Stimulated activated CD4-positive, alpha-beta T cell treated with anti-CD3 and anti-CD28 coated beads, Interleukin-2, amount 100 ng/mL, for 24 hours (primary cell): ENCODE measurements at places on chromosomes 12 and 14.

- no peak for DNase-seq
Measured at GRCh38 chr12:42255866-42256261, 17.8 kb upstream of the YAF2 start.

GRCh38 chr14:104316121-104316722, 177.8 kb downstream of the KIF26A start:
- no peak for DNase-seq

- no peak for DNase-seq
Measured at GRCh38 chr12:28088566-28089272, 101.5 kb upstream of the CCDC91 start.

GRCh38 chr12:6085841-6086240, 38.6 kb downstream of the VWF start:
- no peak for DNase-seq

GRCh38 chr12:57896115-57896433, 45.3 kb upstream of the ATP23 start:
- no peak for DNase-seq

DNA sequence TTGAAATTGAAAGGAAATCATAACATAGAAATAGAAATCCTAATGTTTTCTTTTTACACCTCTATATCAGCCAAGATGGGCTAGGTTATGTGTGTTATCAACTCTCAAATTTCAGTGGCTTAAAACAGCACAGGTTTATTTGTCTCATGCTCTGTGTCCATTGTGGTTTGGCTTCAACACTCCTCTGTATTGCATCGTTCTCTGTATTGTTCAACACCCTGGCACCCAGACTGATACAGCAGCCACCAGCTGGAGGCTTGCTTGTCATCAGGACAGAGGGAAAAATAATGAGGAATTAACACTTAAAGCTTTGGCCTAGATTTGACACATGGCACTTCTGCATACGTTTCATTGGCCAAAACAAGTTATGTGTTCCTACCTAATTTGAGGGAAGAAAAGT, 234.2 kb upstream of the ARHGAP5 start:
- DNase-seq: no peak

DNA sequence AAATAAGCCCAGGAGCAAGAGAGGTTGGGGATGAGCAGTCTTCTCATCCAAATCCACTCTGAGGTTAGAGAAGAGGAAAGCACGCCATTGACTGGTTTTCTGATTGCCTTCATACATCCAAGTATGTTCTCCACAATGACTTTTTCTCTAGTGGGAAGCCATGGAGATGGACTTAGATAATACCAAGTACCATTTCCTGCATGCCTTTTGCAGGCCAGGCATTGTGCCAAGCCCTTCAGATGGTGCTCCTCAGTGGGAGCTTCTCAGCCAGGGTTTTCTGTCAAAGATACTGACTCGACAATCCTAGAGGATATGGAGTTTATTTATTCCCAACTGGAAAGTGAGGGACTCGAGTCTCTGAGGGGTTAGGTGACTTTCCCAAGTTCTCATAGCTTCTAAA, 218.0 kb downstream of the ZFP36L1 start:
- DNase-seq: no peak
